ENCODE measurements at places on chromosomes 7 and 10.

DNA sequence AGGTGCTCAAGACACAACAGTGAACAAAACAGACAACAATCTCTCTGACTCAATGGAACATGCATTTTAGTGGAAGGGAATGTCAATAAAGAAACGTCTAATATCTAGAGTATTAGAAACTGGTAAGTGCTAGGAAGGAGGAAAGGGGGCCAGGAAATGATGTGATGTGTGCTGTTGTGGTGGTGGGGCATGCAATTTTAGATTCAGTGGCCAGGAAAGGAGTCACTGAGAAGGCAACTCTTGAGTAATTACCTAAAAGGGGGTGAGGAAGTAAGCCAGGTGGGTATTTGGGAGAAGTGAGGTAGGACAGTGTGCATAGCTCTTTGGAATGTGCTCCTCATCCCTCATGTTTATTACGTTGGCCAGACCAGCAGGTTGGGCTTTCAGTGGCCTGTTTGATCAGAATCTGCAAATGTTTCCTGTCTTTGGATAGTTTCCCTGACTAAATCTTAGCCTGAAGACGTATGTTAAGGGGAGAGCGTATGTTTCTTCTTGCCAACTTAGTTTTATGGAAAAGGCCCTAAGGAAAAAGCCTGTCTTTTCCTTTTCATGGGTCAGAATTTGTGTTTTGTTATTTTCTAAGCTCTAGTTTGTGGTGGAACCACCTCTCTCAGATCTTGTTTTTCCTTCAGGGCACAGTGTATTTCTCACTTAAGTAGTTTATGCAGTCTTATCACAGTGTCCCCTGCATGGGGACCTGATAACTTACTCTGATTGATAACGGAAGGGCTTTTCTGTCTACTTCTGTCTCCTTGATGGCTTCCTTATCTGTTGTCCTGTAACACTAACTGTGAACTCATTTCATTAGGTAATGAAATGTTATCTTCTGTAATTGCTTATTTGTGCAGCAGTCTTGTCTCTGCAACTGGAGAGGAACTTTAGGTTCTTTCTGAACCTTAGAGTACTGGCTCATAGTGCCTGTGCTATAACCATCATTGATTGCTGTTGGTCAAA lies 203.7 kb downstream of the AUTS2 start:
- no peak for DNase-seq

- DNase-seq, result no peak
These were observed 27.2 kb upstream of the WNT2 start for GRCh38 chr7:117350027-117350426.

DNA sequence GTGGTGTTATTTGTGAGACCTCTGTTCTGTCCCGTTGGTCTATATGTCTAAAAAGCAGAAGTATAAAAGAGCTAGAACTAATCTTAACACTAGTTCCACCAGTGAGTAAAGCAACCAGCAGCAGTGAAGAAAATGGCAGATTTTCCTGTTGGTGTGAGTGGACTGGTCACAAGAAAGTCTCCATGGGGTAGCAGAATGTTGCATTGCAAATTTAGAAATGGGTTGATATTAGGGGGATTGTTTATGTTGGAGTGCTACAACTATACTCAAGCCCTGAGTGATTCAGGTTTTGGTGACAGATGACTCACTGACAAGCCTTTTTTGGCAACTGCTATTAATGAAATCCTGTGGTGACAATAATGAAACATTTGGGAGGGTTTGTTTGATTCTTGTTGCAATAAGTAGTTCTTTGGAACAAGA lies 5.6 kb downstream of the AVL9 start:
- DNase-seq, result peak; percentile 78

DNA sequence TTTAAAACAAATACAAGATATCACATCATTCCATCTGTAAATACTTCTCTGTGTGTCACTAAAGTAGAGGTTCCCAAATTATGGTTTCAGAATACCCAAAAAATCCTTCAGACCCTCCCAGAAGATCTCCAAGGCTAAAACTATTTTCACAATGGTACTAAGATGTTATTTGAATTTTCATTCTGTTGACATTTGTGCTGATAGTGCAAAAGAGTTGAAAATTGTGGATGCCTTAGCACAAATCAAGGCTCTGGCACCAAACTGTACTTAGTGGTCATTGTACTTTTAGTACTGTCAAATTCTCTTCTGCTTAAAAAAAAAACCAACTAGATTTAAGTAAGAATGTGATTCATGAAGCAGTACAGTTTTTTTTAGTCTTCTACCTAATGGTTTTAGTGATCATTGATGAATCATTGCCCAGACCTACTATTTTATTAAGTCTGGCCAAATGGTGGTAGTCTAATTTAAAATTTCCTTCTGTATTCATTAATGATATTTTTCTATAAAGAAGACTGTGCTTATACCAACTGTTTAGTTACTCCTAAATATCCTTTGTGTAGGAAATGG lies 50.5 kb downstream of the TPST1 start:
- no peak for DNase-seq

DNA sequence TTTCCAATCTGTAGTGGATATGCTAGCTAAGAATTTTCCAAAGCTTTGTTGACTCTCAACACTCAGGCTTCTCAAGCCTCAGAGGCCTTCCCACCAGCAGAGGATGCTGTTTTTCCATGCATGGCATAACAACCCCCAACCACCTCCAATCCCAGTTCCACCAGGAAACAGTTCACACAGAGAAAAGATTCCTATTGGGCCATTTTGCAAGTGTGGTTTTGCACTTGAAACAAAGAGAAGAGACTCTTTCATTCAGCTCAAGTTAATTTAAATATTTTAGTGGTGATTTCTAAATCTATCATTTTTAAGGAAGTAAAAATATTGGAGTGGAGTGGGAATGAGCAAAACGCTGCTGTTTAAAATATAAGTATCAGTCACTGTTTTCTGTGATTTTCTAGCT lies 105.6 kb upstream of the COL1A2 start:
- DNase-seq, result peak; percentile 93

- DNase-seq, result peak; percentile 22
These were observed 16.1 kb upstream of the PIK3CG start for GRCh38 chr7:106848851-106849442.

- DNase-seq, result no peak
These were observed 35.9 kb downstream of the LRRC4 start for GRCh38 chr7:127995156-127995880.

DNA sequence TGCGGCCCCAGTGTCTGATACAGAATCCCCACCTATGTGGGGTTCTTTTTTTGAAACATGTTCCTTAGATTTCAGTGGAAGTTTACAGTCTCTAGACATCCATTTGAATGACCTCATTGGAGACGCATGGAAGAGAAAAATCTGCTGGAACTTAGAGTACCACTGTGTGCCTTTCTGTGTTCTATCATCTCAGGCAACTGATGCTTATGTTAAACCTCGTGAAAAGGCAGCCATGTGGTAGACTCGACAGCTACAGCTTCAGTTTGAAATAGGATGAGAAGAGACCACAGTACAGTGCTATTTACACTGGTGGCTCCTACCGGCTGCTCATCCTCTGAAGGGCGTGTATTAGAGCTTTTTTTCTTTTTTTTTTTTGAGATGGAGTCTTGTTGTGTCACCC lies 74.4 kb downstream of the FAM171A1 start:
- DNase-seq, result no peak

- DNase-seq, result peak; percentile 70
These were observed 11.5 kb upstream of the AKR1B10 start for GRCh38 chr7:134515569-134516468.

DNA sequence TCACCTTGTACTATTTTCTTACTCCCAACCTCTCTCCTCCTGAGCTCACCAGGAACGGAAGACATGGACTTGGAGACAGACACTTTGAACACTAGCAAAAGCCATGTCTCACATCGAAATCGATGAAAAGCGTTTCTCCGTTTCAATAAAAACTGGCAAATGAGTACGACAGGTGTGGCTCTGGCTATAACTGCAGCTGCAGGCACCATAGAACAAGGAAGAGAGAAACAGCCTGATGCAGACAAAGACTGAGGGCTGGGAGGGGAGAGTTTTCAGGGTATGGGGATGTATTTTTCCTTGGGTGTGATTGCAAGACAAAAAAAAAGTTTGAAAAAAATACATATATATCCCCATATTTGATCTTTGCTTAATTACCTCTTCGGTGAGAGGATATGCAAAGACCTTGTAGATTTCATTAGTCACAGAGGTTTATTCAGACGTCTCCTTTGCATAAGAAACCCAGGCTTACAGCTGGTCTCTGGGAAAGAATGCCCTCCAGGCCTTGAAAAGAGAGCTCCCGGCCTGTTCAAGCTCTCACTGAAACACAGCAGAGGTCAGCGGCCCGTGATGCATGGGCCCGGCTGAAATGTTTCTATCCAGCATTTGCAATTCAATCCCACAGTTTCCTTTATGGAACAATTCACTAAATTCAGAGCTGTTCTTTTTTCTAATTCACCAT lies 63.1 kb downstream of the TLL2 start:
- no peak for DNase-seq

- no peak for DNase-seq
These were observed 71.1 kb upstream of the KAT6B start for GRCh38 chr10:74755273-74755672.

- DNase-seq, result no peak
These were observed 277.6 kb upstream of the PHF14 start for GRCh38 chr7:10696064-10696463.

DNA sequence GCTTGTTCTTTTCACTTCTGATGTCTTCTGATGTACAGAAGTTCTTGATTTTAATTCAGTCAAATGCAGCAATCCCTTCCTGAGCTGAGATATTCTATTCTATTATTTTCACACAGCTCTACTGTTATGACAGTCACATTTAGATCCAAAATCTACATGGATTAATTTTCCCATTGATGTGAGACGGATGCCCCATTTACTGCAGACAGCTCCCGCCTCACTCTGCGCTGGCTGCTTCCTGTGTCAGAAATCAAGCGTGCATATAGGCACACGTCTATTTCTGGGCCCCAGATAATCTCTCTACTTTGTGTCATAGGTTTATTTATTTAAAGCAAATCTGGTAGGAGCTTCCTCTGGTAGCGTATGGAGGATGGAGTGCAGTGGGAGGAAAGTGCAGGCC lies 6.7 kb downstream of the BNIP3 start:
- no peak for DNase-seq

- DNase-seq, result no peak
These were observed 994.1 kb downstream of the KCNMA1 start for GRCh38 chr10:76643511-76643911.

DNA sequence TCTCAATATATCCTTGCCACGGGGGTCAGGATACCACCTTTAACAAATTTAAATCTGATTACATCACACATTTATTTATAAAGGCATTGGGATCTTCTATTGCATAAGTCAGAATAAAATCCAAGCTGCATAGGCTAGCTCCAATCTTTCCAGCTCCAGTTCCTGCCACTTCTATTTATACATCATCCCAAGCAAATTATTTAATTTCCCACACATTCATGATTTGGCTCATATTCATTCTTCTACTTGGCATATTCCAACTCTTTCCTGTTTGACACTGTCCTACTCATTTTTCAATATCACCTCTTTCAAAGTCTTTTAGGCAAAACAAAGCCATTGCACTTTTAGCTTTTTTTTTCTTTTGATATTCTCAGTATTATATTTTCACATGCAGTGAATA lies 579.0 kb upstream of the FZD8 start:
- DNase-seq, result no peak

- DNase-seq, result peak; percentile 80
These were observed 189.7 kb upstream of the ADCY1 start for GRCh38 chr7:45384499-45384898.

- no peak for DNase-seq
These were observed 141.7 kb downstream of the NPY start for GRCh38 chr7:24425664-24426063.

DNA sequence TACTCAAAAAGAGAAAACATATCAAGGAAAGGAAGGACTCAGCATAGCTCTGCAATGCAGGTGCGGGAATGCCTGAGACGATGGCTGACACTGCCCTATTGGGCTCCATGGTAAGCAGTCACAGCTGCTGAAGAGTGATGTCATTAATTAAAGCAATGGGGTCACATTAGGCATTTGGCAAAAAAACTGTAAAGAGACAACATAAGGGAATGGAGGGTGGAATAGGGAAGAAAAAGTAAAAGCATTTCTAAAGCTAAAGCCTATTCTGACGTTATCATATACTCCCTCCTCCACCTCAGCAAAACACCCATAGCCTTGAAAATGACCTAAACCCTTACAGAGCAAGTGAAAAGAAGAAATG lies 38.5 kb upstream of the SPOCK2 start:
- DNase-seq, result no peak

GRCh38 chr7:6172910-6173295 lies 99.5 kb downstream of the CYTH3 start:
- DNase-seq, result no peak

DNA sequence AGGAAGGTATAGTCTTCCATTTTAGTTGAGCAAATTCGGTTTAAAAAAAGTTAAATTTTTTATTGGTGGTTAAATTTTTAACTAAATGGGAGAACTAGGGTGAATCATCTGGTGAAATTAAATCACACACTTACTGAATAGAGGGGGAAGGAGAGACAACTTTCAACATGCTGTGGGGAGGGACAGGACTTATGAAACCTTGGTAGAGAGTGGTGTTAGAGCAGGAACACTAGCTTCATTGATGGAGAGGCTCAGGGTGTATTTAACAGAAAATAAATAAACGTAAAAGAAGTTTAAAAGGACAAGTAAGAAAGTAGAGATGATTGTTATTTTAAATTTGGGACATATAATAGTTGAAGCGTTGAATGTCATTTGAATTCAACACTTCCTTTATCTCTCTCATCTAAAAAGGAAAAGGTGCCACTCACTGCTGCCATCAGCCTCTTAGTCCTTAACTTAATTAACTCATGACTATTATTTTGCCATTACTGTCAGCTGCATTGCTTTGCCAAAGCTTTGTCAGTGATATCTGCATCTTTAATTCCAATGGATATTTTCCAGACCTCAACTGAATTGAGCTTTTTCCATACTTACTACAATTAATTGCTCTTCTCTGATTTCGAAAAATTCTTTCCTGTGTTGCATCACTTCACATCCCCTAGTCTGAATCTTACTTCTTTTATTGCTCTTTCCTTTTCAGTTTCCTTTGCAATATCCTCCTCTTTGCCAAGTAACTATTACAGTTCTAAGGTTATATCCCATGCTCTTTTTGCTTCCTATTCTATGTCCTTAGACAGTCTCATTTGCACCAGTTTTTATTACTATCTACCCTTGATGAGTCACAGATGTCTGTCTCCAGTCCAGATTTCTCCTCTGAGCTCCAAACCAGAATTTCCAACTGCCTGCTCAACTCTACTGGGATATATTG lies 71.7 kb downstream of the GNAT3 start:
- peak; percentile 27 for DNase-seq

DNA sequence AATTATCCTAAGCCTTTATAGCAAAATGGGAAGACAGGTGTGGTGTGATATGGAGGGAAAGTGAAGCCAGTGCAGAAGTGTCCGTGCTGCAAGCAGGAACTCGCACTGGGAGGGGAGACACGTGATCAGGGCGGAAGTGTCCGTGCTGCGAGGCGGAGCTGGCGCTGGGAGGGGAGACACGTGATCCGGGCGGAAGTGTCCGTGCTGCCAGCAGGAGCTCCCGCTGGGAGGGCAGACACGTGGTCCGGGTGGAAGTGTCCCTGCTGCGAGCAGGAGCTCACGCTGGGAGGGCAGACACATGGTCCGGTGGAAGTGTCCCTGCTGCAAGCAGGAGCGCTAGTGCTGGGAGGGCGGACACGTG lies 40.5 kb upstream of the PRKAR1B start:
- DNase-seq, result no peak

- no peak for DNase-seq
These were observed 9.9 kb upstream of the ACSL5 start for GRCh38 chr10:112363696-112364688.

GRCh38 chr7:20185988-20186387 lies 31.2 kb downstream of the MACC1 start:
- DNase-seq, result no peak
